GM23248 (cell line): ENCODE measurements at places on chromosomes 1 and 21.

GRCh38 chr1:50877641-50878040 is 82.4 kb downstream of the FAF1 start:
- DNase-seq = no peak

- no peak for DNase-seq
Measured at GRCh38 chr1:69651656-69652055, 83.9 kb downstream of the LRRC7 start.

DNA sequence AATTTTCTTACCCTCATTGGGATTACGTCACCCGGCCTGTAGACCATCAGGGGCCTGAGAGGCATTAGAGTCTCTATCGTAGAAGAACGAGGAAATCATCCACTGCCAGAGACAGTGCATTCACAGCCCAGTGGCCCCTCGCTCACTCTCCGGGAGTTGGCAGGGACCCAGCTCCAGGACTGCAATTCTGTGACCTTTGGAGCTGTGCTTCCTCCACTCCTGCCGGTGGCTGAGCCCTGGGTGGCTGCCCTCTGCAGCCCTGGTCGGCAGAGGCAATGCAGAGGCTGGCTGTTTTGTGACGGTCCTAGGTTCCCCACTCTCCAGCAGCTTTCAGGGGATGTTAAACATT is 12.7 kb downstream of the SLC37A1 start:
- DNase-seq = no peak

DNA sequence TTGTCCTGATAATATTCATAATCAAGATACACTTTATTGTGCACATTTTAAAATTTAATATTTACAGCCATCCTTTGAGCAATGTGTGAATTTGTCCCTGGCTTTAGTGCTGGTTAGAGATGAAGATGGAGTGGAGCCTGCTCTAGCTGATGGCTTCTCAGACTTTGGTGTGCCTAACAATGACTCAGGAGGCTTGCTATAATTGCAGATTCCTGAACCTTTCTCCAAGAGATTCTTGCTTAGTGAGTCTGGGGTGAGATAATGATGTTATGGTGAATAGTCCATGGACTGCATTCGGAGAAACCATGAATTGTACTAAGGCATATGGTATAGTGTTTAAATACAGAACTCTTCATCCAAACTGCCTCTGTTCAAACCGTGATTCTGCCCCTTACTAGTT is 307.1 kb downstream of the PAPPA2 start:
- DNase-seq = peak; percentile 77

DNA sequence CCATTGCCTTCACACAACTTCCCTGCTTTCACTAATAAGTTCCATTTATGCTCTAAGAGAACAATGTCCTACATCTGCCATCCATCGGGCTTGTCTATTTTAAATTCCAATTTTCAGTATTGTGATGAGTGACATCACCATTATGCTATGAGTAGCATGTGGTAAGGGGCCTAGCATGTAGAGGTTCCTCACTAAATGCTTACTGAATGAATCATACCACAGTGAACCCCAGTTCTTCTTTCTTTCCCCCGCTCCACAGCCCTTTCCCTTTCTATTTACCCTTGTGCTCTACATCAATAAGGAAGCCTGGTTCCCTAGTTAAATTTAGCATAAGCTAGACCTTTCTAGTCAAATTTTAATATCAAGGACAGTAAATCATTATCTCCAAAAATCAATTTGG is 195.0 kb upstream of the RGS18 start:
- DNase-seq = no peak
